ENCODE measurements at places on chromosomes 3 and 15.

- DNase-seq, result no peak
Observed at GRCh38 chr3:165641569-165642310, 195.5 kb downstream of the BCHE start.

GRCh38 chr3:50139718-50140423 is 15.3 kb upstream of the SEMA3F start:
- DNase-seq, result no peak

- no peak for DNase-seq
Observed at GRCh38 chr3:99579246-99579645, 59.1 kb upstream of the COL8A1 start.

- DNase-seq, result no peak
Observed at GRCh38 chr15:92705764-92706163, 50.2 kb upstream of the FAM174B start.

DNA sequence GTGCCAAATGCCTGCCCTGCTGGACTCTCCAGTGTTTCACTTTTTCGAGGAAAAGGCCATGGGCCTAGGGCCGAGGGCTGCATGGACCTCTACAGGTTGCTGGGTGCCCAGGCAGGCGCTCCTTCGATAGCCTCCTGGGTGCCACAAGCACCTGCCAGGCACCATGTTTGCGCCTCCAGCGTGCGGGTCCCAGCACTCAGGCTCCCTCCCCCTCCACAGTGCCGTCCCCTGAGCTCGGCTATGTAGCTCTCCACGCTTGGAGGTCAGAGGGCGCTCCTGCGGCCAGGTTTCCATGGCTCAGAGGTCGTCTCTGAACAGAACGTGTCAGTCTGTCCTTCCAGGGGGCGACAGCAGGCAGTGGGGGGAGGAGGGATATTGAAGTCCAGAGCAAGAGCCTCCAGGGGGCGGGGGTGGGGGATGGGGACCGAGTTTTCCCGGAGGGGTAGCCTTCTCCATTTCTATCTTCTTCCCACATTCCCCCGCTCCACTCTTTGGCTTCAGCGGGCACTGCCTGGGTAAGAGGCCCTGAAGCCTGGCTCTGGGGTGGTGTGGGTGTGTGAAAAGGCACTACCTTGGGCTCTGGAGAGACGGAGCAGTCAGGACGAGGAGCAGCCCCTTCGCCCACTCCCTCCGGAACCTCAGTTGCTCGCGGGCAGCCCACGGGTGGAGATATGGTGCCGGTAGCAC is 3.6 kb downstream of the ONECUT1 start:
- DNase-seq, result no peak

- peak; percentile 87 for DNase-seq
Observed at GRCh38 chr3:30428251-30428650, 178.2 kb upstream of the TGFBR2 start.

DNA sequence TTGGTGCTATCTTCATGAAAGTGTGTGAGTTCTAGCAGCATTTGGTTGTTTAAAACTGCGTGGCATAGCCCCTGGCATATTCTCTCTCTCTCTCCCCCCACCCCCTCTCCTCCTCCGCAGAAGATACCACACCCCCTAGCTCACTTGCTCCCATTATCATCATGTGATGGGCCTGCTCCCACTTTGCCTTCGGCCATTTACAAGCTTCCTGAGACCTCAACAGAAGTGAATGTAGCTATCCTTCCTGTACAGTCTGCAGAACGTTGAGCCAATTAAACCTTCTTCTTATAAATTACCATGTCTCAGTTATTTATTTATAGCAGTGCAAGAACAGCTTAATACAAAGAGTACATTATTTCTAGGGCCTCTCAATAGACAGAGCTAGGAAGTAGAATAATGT is 1032.5 kb upstream of the CADM2 start:
- DNase-seq, result peak; percentile 94

DNA sequence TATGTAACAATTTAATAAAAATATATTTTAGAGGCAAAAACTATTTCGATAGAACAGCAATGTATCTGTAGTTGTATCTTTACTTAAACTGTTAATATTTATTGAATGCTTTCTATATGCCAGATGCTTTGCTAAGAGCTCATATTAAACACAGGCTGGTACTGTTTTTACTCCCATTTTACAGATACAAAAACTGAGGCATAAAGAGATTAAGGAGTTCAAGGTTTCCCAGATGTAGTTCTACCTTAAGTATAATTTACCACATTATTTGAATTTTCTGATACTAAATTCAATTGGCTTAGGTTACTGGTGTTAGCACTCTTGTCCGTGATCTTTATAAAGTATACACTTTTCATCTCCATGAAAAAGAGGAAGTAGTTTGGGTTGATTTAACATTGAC is 149.8 kb downstream of the ROBO2 start:
- no peak for DNase-seq

GRCh38 chr3:87305517-87305916 is 29.1 kb upstream of the POU1F1 start:
- DNase-seq, result peak; percentile 55

DNA sequence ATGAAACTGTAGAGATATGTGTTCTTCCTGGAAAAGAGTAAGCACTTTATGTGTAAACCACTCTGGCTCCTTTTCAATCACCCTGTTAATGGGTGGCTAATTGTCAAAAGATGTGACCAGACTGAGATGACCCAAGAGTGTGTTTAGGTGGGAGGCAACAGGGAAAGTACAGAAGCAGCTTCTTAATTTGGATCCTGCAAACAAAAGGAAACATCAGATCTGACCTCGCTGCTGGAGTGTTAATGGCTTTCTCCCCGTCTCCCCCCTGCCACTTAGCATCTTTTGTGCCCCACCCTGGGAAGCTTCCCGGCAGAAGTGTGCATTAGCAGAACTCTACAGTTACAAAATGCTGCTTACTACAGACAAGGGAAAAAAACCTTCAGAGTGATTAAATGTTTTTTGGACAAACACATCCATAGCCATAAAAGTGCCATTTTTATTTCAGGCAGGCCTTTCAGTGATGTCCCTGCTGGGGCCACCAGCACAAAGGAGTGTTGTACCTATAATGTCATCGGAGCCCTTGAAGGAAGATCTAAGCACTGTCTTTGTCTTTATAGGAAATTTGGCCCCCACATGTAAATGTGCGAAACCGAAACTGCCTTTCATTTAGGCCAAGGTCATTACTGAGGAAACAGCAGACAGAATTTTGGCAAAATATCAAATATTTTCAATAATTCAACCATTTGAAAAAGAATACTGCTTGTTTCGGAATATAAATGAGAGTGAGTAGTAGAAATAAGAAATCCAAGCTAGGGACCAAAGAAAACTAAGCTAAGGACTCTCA is 311.0 kb downstream of the WDR72 start:
- DNase-seq, result no peak

DNA sequence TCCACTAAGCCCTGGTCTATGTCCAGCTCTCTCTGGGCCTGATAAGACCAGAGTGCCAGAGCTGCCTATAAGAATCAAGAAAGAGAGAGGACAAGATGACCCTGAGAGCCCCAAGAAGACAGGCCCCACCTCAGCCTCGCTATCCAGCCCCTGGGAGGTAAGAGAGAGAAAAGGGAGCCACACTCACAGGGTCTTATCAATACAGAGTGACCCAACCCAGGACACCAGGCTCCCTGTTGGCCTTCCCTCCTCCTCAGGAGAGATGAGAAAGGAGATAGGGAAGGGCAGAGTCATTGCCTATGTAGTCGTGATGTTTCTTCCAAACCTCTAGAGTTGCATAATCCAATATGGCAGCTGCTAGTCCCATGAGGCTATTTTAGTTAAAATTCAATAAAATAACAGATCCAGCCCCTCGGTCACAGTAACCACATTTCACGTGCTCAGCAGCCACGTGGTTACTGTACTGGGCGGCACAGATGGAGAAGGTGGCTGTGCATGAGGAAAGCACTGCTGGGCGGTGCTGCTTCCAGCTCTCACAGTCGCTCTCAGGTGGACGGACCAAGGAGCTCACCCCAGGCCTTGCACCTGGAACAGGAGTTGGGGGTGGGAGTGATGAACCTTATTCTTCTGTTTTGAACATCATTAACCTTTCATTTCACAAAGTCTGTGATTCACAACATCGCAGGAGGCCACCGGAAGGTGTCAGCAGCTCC is 525.8 kb downstream of the SHQ1 start:
- DNase-seq, result no peak
